Stimulated activated CD8-positive, alpha-beta memory T cell treated with anti-CD3 and anti-CD28 coated beads, Interleukin-4, amount 100 ng/mL, for 1 hour (primary cell): ENCODE measurements at places on chromosomes 1 and 21.

DNA sequence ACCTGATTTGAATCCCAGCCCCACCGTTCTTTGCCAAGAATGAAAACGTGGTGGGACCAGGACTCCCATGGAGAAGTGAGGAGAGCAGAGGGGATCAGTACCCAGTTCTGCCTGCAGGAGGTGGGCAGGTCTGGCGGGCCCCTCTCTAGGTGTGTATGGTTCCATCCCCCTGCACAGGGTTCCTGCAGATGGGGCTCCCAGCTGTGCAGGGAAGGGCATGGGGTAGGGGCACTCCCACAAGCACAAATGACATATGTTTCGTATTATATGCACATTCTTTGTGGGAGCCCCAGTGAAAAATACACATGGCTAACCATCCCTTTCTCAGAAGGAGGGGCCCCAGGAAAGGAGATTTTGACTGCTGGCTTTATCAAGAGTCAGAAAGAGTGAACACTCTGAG lies 144.6 kb downstream of the PLPP3 start:
- DNase-seq: no peak

- no peak for DNase-seq
These were observed 61.2 kb upstream of the ETV3 start for GRCh38 chr1:157199421-157199755.

- DNase-seq: no peak
These were observed 140.8 kb downstream of the FMN2 start for GRCh38 chr1:240232530-240232929.

DNA sequence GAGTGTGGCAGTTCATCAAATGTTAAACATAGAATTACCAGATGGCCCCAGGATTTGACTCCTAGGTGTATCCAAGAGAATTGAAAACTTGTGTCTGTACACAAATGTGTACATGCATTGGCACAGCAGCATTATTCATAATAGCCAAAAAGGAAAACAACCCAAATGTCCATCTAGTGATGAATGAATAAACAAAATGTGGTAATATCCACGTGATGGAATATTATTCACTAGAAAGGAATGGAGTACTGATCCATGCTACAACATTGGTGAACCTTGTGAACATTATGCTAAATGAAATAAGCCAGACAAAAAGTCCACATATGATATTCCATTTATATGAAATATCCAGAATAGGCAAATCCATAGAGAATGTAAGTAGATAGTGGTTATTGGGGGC lies 77.7 kb downstream of the RAVER2 start:
- DNase-seq: no peak

- no peak for DNase-seq
These were observed 497.1 kb downstream of the PTPRC start for GRCh38 chr1:199135901-199136300.
